ENCODE measurements at places on chromosomes 12 and 14.

DNA sequence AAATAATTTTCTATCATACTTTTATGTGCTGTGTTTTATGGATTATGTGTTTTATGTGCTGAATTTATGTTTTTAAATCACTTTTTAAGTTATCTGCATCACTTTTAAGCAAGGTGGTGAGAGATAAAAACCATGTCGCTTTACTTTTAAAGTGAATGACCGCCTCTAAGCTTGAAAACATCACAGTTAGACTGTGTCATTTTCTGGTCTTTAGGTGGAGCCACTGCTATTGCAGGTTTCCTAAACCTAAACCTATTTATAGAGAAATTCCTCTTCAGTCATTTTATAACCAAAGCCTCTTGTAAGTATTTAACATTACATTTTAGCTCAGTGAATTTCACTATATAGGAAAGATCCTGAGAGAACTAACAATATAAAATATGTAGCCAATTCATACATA, 21.0 kb upstream of the MDM2 start:
- DNase-seq = no peak

DNA sequence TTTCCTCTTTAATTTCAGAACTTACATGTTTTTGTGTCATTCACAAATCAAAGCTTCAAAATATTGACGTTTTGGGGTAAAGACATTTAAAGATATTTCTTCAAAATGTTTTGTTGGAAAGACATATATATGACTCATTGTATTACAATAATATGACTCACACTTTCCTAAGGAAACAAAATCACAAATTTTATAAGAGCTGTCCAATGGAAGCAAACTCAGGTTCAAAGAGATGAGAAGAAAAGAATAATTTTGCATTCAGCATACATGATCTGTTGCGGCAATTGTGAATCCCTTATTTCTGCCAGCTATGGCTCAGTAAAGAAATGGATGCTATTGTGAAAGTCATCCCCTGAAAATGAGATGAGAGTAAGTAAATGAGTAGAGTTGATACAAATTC, 82.7 kb downstream of the GRIP1 start:
- DNase-seq = no peak

DNA sequence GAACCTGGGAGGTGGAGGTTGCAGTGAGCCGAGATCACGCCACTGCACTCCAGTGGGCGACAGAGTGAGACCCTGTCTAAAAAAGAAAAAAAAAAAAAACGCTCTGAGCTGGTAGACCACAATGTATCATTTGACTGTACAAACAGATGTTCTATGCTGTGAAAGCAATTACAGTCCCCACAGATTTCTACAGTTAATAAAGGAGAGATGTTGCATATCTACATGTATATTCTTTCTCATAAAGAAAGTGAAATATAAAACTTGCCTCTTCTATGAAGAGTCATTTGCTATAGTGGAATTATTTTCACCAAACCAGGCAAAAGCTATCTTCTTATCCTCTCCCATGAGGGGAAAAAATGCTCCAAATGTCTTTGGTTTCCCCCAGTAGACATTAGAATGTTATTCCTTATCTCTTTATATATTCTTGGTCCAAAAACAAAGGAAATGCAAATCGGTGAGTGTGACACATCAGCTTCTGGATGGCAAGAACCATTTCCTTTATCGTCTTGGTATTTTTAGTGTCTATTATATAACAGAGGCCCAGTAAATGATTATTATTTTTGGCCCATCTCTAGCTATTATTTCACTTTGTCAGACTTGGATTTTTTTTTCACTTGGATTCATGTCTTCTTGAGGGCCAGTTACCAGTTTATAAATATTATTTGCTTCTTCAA, 230.4 kb downstream of the SSPN start:
- no peak for DNase-seq

GRCh38 chr12:120037851-120038250, 48.8 kb downstream of the BICDL1 start:
- DNase-seq = no peak

GRCh38 chr14:99028041-99028440, 244.0 kb downstream of the BCL11B start:
- DNase-seq = no peak

DNA sequence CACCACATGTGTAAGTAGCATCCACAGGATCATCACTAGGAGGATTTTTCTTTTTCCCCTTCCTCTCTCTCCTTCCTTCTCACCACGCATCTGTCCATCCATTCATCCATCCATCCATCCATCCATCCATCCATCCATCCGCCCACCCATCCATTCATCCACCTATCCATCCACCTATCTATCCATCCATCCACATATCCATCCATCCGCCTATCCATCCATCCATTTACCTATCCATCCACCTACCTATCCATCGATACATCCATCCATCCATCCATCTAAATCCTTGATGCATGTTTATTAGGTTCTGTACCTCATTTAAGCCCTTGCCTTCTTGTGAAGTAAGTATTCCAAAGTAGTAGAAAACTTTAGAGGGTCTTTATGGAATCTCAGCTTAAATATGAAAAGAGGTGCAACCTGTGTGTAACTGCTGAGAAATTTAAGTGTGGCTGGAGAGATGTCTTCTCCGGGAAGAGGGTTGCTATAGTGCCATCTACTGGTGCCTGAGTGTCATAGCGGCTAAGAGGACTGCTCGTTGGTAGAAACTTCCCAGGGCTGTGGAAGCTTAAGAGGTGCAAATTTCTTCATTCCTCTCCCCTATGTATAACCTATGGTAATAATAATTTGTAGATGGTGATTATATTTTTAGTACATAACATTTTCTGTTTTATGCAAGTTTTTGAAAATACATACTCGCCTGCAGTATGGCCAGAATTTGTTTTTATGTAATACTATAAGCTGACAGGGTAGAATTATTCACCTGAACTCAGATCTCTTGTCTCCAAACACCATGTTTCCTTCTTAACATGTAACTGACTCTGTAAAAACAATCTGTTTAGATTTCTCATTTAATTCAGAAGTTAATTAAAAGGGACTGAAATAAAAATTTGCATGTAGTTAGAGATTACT, 46.0 kb downstream of the MYO1H start:
- peak; percentile 47 for DNase-seq

DNA sequence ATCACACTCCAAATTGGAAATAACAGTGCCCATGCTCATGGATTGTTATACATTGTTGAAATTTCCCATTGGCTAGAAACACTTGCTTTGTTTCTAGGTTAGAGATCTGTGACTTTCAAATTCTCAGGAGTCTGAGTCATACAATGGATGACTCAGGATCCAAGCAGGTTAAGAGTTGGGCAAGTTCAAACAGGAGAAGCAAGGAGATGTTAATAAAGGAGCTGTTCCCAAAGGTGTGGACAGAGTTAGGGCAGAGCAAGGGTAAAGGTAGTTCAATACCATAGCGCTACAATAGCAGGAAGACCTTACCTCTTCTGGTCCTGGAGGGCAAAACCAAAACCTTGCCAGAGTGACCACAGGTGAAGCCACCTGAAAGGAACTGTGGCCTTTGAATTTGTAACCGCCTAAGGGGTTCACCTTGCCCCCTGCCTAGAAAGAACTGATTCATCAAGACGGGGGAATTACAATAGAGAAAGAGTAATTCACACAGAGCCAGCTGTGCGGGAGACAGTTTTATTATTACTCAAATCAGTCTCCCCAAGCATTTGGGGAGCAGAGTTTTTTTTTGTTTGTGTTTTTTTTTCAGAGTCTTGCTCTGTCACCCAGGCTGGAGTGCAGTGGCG, 4.2 kb upstream of the AMN1 start:
- no peak for DNase-seq

GRCh38 chr12:130619385-130620001, 96.6 kb downstream of the RIMBP2 start:
- no peak for DNase-seq

- no peak for DNase-seq
These were observed 81.3 kb downstream of the MED13L start for GRCh38 chr12:116196226-116196625.

GRCh38 chr12:92237762-92238523, 92.3 kb upstream of the BTG1 start:
- no peak for DNase-seq

GRCh38 chr12:78191611-78192010, 360.9 kb downstream of the NAV3 start:
- DNase-seq = no peak

DNA sequence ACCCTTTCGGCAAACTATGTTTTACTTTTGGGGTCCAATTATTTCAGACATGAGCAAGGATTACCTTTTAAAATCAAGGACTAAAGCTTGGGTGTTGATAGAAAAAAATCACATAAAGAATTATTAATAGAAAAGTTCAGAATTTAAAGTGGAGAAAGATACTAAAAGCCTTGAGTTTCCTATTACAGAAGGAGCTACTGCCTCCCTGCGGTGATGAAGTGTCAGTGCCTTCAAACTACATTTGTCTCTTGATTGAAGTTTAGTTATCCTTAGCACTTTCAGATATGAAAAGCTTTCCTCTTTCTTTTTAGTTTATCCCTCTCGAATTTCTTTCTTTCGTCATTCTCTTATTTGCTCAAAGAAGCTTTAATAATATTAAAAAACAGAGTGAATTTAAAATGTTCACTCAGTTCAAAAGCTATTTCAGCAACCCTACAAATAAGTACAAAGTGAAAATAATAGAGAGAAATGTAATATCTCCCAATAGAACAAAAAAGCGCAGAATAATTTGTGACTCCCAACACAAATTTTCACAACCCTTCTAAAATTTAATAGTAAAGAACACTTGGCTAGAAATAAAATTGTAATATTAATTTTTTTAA, 87.6 kb downstream of the SEC23A start:
- peak; percentile 57 for DNase-seq

DNA sequence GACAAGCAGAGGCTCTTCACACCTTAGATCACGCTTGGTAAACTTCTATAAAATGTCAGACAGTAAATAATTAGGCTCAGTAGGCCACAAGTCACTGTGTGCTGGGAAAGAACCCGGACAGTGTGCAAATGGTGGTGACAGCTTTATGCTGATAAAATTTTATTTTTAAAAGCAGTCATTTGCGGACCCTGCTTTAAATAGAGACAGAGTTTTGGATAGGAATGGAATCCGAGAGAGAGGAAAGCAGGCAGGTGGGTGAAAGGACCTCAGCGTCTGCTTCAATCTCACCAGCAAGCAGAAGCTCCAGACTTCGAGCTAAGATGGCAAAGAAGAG, 21.4 kb downstream of the ANKLE2 start:
- no peak for DNase-seq

- DNase-seq = no peak
These were observed 79.3 kb downstream of the ARF6 start for GRCh38 chr14:49972131-49972671.

DNA sequence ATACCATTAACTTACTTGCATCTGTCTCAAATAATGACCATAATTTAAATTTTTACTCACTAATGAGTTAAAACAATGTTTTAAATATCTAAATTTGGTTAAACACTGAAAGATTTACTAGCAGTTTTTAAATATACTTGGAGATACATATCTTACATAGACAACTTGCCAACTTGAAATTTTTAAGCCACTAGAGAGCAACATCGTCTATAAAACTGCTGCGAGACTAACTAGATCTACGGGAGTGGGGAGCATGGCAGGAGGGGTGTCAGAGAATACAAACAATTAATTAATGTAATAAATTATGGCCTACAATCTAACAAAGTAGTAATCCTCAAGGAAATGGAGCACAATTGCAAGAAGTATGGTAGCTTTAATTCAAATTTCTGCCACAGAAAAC, 120.4 kb downstream of the LRRIQ1 start:
- DNase-seq = no peak

GRCh38 chr12:47408171-47408871, 297.5 kb downstream of the RPAP3 start:
- no peak for DNase-seq

GRCh38 chr14:51884086-51884927, 23.9 kb downstream of the GNG2 start:
- DNase-seq = no peak

- no peak for DNase-seq
These were observed 129.3 kb downstream of the ZFP36L1 start for GRCh38 chr14:68663385-68664076.

DNA sequence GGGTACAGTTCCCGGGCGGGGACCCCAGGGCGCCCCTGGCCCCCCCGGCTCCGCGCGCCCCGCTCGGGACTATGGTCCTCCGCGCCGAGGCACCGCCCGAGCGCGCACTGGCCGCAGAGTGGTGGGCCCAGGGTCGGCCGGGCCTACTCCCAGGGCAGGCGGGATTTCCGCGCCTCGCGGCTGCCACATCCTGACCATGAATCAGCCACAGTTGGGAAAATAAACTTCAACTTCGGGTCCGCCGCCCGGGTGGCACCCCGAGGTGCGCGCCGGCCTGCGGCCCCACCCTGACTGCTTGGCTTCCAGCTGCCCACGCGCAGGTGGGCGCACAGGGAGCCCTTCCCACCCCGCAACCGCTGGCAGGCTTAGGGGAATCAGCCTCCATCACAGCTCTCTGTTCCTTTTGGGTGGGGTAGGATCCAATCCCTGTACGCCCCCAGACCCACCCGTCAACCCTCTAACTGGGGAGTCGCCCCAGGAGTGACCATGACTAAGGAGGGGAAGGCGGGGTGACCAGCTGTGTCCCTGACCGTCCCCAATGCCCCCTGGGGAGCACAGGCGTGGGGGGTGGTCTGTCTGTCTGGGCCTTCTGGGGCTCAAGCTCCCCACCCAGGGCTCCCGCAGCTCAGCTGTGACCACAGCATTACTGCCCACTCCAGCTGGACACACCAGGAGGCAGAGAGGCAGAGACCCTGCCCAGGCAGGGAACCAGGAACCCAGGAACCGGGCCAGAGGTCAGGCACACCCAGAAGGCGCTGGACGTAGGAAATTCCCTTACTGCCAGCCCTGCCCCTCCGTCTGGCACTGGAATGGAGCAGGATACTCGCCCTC, 678 bp downstream of the INF2 start:
- DNase-seq = no peak

Measured in head of caudate nucleus (tissue), 42 donors.